ENCODE measurements at places on chromosomes 11 and 22. TPM values are rescaled to one million over a fixed set of nuclear protein-coding genes. Genes with fewer than 3 reads are reported as not detected.

MUC6 gene
- total RNA-seq: not detected

PHOX2A gene
- not detected for total RNA-seq

MMP7 gene
- not detected for total RNA-seq

TSPAN32 gene
- 2.1 TPM for total RNA-seq

NOX4 gene
- 28.4 TPM for total RNA-seq

PRR5L gene
- 26.0 TPM for total RNA-seq

RIMBP3C gene
- 0.12 TPM for total RNA-seq
